Activated naive CD4-positive, alpha-beta T cell treated with Interleukin-2 at 50 U/mL for 16 hours (primary cell): ENCODE measurements at places on chromosomes 16 and 17.
A peak's percentile ranks its signal among the peaks of the same experiment; 100 is the strongest.

- no peak for DNase-seq
Measured at GRCh38 chr16:55662644-55663031, 6.8 kb downstream of the SLC6A2 start.

DNA sequence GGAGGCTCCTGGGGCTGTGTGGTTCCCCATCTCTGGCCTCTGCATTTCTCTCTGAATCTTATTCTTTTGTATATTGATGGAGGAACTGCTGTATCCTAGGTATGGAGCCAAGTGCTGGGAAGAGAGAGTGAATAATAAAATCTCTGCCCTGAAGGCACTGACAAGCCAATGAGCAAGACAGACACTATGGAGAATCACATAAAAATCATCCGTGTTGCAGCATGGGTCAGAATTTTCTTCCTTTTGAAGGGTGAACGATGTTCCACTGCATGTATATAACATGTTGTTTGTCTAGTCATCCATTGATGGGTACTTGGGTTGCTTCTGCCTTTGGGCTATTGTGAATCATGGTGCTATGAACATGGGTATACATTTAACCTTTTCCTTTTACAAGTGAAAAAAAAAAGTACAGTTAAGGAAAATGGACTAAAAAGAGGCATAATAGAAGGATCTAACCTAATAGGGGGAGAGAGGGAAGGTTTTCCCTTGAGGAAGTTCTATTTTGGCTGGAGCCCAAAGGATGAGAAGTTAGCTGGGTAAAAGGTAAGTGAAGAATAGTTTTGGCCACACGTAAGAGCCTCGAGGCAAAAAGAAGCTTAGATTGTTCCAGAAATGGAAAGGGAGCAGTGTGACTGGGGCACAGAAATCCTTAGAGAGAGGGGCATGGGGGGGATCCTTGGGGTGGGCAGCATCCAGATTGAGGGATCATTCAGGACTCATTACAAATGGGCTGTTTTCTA lies 32.3 kb upstream of the GNA13 start:
- DNase-seq: no peak

- DNase-seq: no peak
Measured at GRCh38 chr17:5464717-5465507, 3.9 kb downstream of the DHX33 start.

DNA sequence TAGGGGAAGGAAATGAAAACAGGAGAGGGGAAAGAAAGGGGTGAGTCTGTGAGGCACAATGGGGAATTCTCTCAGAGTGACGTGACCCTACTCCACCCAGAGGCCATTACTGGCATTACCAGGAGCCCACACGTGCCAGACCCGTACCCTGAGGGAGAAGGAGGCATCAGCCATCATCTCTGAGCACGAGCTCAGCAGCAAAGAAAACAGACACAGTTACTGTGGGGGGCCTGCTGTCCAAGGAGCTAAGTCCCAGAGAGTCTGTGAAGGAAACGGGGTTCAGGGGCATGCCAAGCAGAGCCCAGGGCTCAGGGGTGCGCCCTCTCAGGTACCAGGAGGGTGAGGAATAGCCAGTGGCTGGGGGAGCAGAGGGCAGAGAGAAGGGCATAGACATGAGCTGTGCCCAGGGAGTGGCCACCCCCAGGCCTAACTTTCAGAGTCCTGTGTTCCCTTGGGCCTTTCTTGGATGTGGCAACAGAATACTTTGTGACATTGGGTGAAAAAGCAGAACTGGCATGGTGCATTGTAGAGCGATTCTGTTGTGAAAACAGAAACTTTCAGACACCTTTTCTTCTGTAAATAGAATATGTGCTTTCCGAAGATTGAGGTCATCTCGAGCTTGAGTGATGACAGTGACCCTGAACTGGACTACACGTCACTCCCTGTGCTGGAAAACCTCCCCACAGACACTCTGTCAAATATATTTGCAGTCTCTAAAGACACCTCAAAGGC lies 11.3 kb downstream of the TAF1C start:
- peak; percentile 58 for DNase-seq

GRCh38 chr16:71250461-71251235 lies 20.1 kb upstream of the HYDIN start:
- no peak for DNase-seq

- no peak for DNase-seq
Measured at GRCh38 chr16:35626041-35626440, 2166.6 kb downstream of the TP53TG3F start.

DNA sequence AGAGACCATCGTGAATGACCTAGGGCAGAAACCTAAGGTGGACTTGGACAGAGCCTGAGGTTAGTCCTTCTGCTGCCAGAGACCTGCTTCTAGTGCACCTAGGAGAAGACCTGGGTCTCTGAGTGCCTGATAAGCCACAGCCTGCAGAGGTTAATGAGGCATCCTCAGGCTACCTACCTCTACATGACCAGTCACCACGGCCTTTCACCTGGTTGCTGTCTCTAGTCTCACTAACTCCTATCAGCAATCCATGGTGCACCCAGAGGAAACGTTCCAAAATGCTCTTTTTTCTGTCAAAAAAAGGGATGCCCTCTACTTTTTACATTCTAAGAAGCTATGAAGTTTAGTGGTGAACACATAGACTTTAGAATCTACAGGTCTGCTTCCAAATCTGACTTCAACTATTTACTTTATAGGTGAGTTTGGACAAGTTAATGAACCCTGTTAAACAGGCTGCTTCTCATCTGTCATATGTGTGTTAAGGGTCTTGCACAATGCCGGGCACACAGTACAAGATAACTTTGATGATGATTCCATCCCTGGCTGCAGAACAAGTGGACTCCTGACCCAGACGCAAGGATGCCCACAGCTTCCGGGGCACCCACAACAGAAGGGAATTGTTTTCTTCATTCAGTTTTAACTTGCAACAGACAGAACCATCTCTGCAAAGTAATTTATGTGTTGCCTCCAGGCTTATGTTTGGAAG lies 469.9 kb upstream of the CDH5 start:
- no peak for DNase-seq

DNA sequence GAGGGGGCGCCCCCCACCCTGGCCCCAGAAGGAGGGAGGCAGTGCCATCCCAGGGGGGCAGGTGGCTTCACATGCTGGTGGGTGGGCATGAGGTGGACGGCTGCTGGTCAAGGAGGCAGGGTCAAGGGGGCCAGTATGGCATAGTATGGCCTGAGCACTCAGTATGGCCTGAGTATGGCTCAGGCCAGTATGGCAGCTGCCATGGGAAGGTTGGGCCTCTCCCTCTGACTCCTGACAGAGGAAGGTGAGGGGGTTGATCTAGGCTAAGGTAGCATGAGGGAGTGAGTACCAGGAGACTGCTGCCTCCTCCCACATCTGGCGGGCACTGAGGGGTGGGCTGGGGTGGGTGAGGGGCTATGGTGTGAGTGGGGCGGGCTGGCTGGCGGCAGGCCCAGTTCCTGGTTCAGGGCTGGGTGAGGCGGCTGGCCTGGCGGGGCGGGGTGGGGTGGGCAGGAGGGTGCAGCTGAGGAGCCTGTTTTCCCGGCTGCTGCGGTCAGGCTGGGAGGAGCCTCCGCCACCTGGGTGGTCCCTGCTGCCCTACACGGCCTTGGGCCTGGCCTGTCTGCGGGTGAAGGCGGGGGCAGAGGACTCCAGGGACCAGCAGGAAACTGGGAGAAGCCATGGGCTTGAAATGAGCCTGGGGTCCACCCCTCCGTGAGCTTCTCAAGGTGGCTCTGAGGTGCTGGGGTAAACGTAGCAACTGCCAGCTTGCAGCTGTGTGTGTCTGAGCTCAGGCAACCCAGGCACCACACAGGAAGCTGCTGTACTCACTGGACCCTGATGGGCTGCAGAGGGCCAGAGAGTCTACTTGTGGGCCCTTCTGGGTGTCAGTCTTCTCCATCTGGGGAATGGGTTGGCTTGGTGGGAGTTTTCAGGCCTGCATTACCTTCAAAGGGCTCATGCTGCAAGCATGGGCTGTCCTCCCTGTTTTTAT lies 57.0 kb downstream of the RAI1 start:
- DNase-seq: no peak

- peak; percentile 72 for DNase-seq
Measured at GRCh38 chr17:60077672-60078519, 825 bp downstream of the HEATR6 start.

DNA sequence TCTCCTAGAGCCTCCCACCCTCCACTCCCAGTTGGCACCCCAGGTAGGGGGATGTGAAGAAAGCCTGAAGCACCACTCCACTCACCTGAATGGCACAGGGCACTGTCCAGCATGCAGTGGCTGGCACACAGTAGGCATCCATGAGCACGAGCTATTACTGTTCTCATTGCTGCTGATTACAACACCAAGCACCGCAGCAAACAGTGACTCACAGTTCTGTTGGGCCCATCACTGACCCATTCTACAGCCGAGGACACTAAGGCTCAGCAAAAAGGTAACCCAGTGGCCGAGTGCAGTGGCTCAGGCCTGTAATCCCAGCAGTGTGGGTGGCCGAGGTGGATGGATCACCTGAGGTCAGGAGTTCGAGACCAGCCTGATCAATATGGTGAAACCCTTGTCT lies 2.7 kb downstream of the ZSCAN10 start:
- no peak for DNase-seq

DNA sequence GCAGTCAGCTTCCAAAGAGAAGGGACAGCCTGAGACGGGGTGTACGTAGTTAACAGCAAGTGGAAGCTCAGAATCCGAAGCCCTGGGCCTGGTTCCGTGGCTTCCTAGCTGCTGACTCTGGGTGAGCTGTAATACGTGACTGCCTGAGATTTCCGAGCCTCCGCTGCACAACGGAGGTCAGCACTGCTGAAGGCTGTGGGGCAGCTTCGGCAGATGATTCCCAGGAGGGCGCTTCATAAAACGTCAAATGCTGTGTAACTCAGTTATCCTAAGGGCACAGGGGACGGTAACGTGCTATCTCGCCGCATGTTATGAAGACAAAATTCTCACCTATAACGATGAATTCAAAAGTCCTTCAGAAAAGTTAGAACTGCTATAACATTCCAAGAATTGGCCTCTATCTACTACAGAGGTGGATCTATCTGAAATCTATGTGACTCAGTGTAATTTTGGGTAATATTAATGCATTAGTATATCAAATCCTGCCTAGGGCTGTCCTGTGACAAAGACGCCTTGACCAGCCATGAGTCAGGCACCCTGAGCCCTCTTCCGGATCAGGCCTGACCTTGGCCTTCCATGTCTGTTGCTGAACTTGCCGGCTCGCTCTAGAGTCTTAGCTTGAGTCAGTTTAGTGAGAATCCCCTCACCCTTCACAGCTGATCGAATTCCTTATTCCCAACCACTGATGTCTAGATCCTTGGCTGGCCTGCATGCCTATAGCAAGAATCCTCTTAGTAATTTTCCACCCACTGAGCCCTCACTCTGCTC lies 43.5 kb downstream of the MARF1 start:
- no peak for DNase-seq

- no peak for DNase-seq
Measured at GRCh38 chr17:33519692-33520091, 226.6 kb upstream of the ASIC2 start.
